ENCODE measurements at places on chromosomes 2 and 18.

GRCh38 chr18:29171892-29172755 lies 995.2 kb upstream of the CDH2 start:
- peak; percentile 83 for DNase-seq

GRCh38 chr18:23059541-23060465 lies 75.5 kb upstream of the CABLES1 start:
- no peak for DNase-seq

GRCh38 chr18:26700201-26700600 lies 151.8 kb upstream of the KCTD1 start:
- DNase-seq: no peak

GRCh38 chr2:200616193-200616592 lies 30.4 kb downstream of the AOX1 start:
- no peak for DNase-seq

GRCh38 chr2:189247276-189247675 lies 67.7 kb upstream of the COL5A2 start:
- no peak for DNase-seq

- DNase-seq: no peak
These were observed 19.2 kb upstream of the UGP2 start for GRCh38 chr2:63822478-63822877.

DNA sequence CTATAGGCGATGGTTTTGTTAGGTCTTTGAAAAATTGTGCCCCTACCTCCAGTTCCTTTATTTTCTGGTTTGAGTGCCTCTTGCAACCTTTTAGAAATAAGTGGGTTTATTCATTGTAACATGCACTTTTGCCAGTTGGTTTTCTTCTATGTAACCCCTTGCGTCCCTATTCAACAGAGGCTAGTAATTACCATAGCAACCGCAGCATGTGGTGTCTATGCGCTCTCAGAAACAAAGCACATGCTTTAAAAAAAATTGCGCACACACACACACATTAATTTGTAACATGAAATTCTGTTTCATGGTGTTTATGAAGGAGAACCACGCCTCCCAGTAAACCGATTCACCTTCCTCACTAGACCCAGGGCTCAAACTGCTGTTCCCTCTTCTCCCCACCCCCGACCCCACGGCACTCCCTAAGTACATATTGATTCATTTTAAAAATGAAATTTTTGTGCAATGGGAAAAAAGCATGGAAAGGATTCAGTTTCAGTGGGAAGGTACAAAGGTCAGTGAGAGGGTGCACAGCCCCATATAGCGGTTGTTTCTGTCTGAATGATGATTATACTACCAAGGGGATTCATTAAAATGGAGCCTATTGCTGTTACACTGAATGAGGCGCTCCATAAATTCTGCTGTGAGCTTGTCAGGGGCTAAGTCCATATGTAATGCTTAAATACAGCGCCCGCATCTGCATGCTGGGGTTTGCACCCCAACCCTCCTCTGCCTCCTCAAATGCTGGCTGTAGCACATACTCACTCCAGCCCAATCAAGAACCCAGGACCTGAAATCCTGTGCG lies 206.9 kb downstream of the ICOS start:
- no peak for DNase-seq

GRCh38 chr2:73823916-73824523 lies 4.7 kb upstream of the STAMBP start:
- peak; percentile 76 for DNase-seq

DNA sequence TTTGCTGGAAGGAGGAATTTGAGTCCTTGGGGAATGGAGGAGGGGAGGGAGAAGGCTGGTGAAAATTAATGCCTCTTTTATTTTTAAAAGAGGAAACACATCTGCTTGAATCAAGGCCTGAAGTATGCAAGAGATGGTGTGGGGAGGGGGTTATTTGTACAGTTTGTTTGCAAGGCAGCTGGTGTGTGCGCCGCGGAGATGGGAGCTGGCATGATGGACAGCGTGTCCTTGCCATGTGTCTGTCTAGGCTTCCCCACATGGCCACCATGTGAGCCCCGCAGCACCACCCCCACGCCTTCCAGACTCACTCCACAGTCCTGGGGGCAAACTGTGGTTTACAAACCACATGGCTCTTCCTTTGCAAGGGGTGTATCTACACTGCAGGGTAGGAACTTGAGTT lies 154.8 kb upstream of the APCDD1 start:
- DNase-seq: peak; percentile 82

DNA sequence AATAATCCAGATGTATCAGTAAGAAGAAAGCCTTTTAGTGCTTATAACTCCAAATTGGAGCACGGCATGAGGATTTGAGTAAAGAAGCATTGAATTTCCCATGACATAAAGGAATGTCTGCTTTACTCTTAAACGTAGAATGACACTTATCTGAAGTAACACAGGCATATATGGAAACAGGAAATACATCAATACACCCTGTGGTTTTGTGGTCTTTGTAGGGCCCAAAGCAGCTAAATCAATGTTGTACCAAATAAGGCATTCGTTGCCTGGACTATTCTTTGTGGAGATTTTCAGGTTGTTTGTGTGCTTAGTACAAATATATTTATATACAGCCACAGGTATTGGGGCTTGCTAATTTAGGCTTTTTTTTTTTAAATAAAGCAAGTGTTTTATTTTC lies 660.5 kb downstream of the LRRTM4 start:
- no peak for DNase-seq

DNA sequence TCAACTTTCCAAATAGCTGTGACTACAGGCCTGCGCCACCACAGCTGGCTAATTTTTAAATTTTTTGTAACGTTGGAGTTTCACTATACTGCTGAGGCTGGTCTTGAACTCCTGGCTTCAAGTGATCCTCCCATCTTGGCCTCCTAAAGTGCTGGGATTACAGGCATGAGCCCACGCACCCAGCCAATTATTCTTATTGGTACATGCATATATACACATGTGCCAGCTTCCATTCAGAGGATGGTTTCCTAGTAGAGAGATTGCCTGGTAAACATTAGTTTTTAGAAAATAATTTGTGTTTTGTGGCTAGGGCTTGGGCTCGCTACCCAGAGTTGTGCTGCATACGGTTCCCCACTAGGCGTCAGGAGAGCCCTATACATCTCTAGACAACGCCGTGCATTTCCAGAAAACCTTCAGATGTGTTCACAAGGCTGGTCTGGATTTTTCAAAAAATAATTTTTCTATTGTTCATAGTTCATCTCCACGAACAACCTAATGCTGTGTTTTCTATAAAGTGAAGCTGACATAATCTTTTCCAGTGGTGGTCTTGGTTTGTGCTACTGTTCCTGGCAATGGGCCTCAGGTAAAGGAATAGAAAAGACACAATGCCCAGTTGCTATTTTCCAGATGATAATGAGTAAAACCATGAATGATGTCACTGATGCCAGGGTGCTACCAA lies 14.6 kb upstream of the AFG3L2 start:
- DNase-seq: peak; percentile 68

- DNase-seq: peak; percentile 87
These were observed 60.1 kb downstream of the RDH14 start for GRCh38 chr2:18500333-18500732.
